HL-60 (cell line): ENCODE measurements at places on chromosomes 1 and 21.

DNA sequence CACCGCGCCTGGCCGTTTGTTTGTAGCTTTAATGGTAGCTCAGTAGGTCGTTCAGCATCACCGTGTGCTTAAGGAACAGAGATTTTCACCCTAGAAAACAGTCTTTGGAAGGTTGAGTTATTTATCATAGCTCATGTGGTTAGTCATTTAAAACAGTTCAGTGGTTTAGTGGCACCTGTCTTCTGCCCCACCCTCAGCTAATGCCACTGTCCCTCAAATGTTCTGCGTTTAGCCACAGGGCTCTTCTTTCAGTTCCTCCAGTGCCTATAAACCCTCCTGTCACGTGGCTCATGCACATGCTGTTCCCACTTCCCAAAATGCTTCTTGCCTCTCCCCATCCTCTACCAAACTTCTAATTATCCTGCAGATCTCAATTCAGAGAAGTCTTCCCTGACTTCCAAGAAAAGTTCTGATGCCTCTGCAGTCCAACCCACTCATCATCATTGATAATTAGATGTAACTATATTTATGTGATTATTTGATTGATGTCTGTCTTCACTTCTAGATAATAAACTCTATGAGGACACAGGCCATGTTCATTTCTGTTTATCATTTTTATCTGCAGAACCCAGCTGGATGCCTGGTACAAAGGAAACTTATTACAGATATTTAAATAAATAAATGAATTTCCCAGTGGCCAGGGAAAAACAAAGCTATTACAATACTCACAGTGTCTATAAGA lies 14.4 kb upstream of the DIPK1A start:
- no peak for DNase-seq

GRCh38 chr1:43533584-43533983 lies 2.9 kb downstream of the PTPRF start:
- no peak for DNase-seq

DNA sequence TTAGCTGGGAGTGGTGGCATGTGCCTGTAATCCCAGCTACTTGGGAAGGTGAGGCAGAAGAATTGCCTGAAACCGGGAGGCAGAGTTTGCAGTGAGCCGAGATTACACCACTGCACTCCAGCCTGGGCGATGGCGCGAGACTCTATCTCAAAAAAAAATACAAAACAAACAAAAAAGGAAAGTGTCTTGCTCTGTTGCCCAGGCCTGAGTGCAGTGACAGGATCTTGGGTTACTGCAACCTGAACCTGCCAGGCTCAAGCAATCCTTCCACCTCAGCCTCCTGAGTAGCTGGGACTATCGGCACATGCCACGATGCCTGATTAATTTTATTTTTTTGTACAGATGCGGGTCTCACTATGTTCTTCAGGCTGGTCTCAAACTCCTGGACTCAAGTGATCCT lies 33.3 kb downstream of the DEGS1 start:
- DNase-seq = no peak

- DNase-seq = no peak
Measured at GRCh38 chr1:73511038-73511437, 686.9 kb downstream of the LRRIQ3 start.

- DNase-seq = no peak
Measured at GRCh38 chr1:93773049-93773838, 91.6 kb upstream of the BCAR3 start.

GRCh38 chr1:156114919-156115513 lies 505 bp downstream of the LMNA start:
- no peak for DNase-seq

GRCh38 chr1:2943686-2944260 lies 77.5 kb upstream of the ACTRT2 start:
- DNase-seq = no peak

- no peak for DNase-seq
Measured at GRCh38 chr1:20073256-20073655, 3.3 kb downstream of the PLA2G5 start.

DNA sequence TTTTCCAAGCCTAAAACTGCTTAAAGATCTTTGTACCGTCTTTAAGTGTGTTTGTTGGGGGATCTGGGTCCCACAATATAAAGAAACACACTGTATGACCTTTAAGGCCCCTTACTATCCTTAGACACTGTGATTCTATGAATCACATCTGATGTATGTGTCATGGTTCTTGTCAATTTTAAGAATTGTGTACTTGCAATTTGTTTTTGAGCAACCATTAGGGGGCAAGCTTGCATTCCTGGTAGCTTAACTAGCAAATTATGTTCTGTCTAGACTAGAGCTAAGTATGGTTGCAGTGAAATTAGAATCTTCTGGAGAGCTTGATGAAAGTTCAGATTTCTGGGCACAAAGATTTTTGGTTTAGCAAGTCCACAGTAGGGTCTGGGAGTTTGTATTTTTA lies 219.5 kb downstream of the TPR start:
- no peak for DNase-seq

- DNase-seq = no peak
Measured at GRCh38 chr21:16124378-16125138, 394.8 kb downstream of the USP25 start.
